Activated CD4-positive, alpha-beta T cell treated with anti-CD3 and anti-CD28 coated beads, Interleukin-2, amount 50 U/mL, for 1 hour (primary cell): ENCODE measurements at places on chromosomes 6 and 20.

DNA sequence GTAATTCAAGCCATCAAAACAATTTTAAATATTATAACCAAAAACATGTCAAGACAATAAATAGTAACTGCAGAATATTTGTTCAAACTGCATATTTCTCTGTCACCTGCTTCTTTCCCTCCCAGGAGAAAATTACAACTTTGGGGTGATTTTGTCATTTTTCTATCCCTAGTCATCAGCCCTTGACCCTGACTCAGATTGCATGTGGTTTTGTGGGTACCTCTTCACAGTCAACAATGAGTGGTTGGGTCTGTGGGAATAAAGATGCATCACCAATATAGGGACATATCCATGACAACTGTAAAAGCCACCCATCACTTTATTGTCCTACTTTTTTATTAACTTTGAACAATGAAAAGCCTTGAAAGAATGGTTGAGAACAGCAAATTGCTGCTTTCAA, 7.3 kb downstream of the COL10A1 start:
- no peak for DNase-seq

GRCh38 chr6:44256775-44257024, 628 bp downstream of the SLC35B2 start:
- DNase-seq, result no peak

DNA sequence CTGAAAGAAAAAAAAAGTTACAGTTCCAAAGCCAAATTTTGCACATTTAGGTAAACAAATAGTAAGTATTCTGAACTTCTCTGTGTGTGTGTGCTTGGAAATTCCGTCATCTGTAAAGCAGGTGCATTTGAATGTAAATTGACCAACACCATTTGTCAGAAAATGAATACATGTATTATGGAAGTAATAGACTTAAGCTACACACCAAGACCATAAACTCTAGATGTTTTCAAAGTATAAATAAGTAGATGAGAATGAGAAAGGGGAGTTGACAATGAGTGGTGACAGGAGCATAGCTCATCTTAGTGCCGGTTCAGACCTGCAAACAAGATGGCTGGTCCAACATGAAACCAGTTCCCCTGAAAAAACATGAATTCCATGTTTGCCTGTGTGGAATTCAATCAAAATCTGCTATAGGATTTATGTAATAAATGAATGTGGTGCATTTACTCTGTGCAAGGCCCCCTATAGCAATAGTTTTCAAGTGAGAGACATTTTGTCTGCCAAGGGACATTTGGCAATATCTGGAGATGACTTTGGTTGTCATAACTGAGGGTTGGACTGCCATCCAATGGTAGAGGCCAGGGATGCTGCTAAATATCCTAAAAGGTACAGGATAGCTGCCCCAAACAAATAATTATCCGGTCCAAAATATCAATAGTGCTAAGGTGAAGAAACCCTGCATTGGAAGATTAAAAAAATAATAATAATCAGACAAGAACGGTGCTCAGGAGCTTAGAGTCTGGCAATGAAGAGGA, 11.0 kb upstream of the FILIP1 start:
- DNase-seq, result no peak

GRCh38 chr20:19823216-19823615, 65.2 kb downstream of the RIN2 start:
- no peak for DNase-seq

DNA sequence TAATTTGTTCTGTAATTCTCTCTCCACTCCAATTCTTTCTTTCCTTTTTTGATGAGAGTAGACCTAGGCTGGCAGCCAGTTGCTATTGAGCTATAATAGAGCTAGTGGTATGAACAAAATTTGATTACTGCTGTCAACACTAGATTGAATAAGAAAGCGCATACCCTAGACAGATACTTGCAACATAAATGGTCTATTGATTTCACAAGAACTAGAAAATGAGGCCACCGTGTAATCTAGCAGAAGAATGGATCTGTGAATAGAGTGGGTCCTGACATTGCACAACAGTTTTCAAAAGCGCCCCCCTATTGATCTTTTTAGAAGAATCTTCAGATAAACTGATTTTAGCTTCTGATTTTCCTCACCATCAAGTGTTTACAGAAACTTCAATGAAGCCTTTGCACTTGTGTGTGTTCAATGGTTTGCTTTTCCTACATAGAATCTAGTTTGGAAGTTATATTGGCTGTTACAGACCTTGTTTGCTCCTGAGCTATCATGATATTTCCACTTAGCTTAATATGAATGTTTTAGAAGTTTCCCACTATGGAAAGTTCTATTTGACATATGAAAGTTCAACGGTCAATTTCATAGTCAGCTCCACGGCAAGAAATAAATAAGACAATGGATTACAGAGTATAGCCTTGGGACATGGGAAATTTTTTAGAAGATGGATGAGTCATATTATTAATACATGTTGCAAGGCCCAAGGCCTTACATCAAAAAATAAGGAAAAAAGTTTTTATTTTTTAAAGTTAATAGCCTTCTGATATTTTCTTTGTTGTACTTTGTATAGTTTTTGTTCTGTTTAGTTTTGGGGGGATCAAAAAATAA, 55.6 kb downstream of the UTRN start:
- DNase-seq, result no peak
